ENCODE measurements at places on chromosomes 5 and 9.

- H3K4me1 ChIP-seq: peaks cover 4% of the 10 kb centered on the region
- H3K27me3 ChIP-seq: no peaks in the 10 kb centered on the region
- peak overlapping the region; percentile 58 for H3K4me3 ChIP-seq
- H3K36me3 ChIP-seq: no peaks in the 10 kb centered on the region
- no peak for DNase-seq
- peak overlapping the region; percentile 68 for H3K27ac ChIP-seq
Observed at GRCh38 chr9:135648494-135649410, 9.4 kb upstream of the GLT6D1 start.

DNA sequence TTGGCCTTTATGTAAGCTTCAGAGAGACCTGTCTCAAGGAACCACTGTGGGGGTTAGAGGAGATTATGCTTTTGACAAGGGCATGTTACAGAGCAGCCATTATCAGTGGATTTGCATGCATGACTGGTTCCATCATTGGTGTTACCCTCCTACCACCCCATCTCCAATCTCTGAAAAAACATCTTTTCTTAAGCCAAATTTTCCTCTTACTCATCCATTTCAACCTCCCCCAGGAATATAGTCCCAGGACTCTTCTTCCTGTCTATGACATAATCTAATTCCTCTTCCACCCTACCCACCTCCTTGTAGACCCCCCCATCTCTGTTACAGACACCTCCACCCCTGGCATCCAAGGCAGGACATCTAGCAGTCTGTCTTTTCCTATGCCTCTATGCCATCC, 33.1 kb upstream of the ADRB2 start:
- DNase-seq: no peak
- no peak overlapping the region for H3K27ac ChIP-seq
- H3K36me3 ChIP-seq: no peaks in the 10 kb centered on the region
- H3K4me3 ChIP-seq: no peak overlapping the region
- no peaks in the 10 kb centered on the region for H3K4me1 ChIP-seq
- no peaks in the 10 kb centered on the region for H3K27me3 ChIP-seq

- no peaks in the 10 kb centered on the region for H3K36me3 ChIP-seq
- H3K27me3 ChIP-seq: peaks cover 3% of the 10 kb centered on the region
- no peaks in the 10 kb centered on the region for H3K4me1 ChIP-seq
- H3K4me3 ChIP-seq: no peak overlapping the region
- H3K27ac ChIP-seq: no peak overlapping the region
Observed at GRCh38 chr9:20243841-20244240, 378.5 kb downstream of the MLLT3 start.

DNA sequence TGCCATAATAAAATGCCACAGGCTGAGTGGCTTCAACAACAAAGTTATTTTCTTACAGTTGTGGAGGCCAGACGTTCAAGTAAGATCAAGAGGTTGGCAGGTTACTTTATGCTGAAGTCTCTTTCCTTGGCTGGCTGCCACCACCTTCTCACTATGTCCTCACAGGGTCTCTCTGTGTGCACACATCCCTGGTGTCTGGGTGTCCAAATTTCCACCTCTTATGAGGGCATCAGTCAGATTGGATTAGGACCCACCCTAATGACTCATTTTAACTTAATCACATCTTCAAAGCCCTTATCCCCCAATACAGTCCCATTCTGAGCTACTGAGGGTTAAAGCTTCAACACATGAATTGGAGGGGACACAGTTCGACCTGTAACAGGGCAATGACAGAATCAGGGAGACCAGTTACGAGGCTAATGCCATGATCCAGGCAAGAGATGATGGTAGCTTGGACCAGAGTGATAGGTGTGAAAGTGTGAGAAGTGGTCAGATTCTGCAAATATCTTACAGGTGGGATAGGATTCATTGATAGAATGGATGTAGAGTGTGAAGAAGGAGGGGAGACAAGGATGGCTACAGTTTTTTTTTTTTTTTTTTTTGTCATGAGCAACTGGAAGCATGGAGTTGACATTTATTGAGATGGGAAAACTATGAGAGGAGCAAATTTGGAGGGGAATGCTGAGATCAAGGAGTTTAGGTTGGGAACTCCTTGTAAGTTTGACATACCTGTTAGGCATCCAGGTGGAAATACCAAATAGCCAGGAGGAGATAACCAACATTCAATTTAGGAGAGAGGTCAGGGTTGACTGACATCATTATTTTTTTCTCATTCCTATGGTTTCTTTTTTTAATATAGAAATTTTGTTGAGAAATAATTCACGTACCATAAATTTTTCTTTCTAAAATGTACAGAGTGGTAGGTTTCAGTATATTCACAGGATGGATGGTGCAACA, 39.6 kb upstream of the FGF1 start:
- H3K27ac ChIP-seq: no peak overlapping the region
- no peak overlapping the region for H3K4me3 ChIP-seq
- no peak for DNase-seq
- peaks cover 2% of the 10 kb centered on the region for H3K4me1 ChIP-seq
- H3K36me3 ChIP-seq: no peaks in the 10 kb centered on the region

DNA sequence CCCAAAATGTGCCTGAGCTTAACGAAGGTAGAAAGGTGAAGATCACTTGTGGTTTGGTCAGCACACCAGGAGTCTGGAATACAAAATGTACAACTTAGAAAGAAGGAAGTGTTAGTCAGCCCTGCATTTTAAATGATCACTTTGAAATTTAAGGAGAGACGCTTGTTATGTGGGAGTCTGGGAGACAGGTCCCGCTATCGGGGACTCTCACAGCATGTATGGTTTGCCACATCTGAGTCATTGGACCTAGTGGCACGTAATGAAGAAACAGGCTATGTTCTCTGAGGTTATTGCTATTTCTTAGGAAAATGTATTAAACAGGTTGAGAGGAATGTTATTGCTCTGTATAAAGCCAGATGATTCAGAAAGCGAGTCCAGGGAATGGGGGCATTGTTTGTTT, 2362.5 kb upstream of the WWC1 start:
- no peaks in the 10 kb centered on the region for H3K36me3 ChIP-seq
- no peak overlapping the region for H3K4me3 ChIP-seq
- H3K27me3 ChIP-seq: no peaks in the 10 kb centered on the region
- no peak for DNase-seq

DNA sequence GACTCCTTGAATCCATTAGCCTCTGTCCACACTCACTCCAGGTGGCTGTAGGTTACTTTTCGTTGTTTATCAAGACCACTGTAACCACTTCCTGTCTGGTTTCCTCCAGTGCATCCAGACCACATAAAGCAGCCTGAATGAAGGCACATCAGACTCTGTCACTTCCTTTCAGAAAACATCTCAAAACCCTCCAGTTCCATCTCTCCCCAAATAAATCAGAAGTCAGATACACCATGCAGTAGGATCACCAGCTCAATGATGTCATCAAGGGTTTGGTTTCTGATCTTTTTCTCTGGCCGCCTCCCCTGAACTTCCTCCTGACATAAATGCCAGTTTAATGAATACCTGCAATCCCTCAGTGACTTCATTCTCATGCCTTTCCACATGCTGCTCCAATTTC, 161.2 kb downstream of the ZNF462 start:
- DNase-seq: no peak
- H3K4me3 ChIP-seq: no peak overlapping the region
- peaks cover 2% of the 10 kb centered on the region for H3K4me1 ChIP-seq
- no peaks in the 10 kb centered on the region for H3K36me3 ChIP-seq

DNA sequence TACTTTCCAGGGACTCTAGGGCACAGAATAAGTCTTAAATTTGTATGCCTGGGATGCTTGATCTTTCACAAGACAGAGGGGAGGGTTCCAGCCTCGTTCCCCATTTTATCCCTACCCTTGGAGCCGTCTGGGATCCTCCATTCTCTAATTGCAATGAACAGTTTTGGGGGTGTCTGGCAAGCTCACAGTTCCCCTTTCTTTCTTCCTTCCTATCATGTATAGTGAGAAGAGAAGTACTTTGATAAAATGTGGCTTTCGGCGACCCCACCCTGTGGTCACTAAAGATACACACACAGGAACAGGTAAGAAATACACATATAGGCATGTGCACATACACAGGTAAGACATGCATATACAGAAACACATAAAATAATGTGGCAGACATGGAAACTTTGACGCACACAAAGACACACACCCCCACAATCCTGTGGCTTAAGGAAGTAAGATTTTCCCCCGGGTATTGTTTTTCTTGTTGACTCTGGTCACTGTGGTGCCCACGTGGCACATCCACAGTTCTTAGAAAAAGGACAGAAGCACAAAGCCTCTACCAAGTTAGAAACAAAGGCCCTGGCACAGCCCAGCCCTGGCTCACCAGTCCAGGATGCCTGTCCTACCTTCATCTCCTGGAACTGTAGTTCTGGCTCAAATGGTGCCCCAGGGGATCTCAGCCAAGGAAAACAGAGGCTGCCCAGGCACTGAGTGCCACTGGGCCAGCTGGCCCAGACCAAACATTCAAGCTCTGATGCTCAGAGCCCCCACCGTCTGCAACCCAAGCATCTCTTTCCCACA, 6.3 kb upstream of the SMU1 start:
- no peak overlapping the region for H3K27ac ChIP-seq
- DNase-seq: no peak

DNA sequence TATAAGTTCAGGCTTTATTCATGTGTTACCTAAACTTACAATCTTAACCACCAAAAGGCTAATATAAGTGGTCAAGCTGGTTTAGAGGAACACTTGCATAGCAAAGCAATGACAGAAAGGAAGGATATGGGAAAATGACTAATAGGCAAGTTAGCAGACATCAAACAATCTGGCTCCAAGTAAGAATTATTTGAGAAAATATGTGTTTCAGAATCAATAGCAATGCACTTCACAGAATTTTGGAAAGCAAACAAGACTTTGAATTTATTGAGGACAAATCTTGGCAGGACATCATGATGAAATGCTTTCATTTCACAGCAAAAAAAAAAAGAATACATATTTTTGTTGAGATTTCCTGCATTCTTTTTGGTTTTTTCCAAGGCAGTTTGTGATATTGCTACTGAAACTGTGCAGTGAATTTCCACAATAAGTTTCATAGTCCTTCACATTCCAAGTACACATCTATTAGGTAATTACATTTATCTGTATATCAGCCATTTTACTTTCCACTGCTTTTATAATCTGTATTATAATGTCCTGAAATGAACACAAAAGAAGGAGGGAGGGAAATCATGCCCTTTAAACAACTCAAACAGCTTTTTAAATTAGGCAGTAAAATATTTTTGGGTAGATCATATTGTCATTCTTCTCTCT, 417.9 kb downstream of the NR2F1-AS1 start:
- H3K27me3 ChIP-seq: no peaks in the 10 kb centered on the region
- DNase-seq: no peak
- H3K27ac ChIP-seq: no peak overlapping the region
- H3K4me3 ChIP-seq: no peak overlapping the region

- no peaks in the 10 kb centered on the region for H3K27me3 ChIP-seq
- no peak overlapping the region for H3K27ac ChIP-seq
- H3K4me3 ChIP-seq: no peak overlapping the region
Observed at GRCh38 chr9:134356496-134357470, 30.5 kb downstream of the RXRA start.

Measured in H1 (cell line).